ENCODE measurements at places on chromosomes 13 and 19.

GRCh38 chr13:98751367-98751782 is 1.1 kb downstream of the SLC15A1 start:
- DNase-seq = no peak

- no peak for DNase-seq
Observed at GRCh38 chr19:2270157-2270422, 11.9 kb downstream of the PEAK3 start.

GRCh38 chr19:41420101-41420880 is 6.9 kb downstream of the B3GNT8 start:
- DNase-seq = no peak

DNA sequence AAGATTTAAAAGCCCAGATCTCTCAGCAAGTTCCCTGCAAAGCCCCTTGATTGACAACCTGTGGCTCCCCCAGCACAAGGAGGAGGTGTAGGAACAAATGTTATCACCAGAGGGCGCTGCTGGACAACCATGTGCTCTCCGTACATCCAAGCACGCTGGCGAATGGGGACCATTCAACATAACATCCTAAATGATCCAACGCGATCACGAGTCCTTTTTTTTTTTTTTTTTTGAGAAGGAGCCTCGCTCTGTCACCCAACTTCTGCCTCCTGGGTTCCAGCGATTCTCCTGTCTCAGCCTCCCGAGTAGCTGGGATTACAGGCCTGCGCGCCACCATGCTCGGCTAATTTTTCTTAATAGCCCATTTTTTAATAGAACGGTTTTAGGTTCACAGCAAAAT is 52.0 kb downstream of the NWD1 start:
- peak; percentile 79 for DNase-seq

DNA sequence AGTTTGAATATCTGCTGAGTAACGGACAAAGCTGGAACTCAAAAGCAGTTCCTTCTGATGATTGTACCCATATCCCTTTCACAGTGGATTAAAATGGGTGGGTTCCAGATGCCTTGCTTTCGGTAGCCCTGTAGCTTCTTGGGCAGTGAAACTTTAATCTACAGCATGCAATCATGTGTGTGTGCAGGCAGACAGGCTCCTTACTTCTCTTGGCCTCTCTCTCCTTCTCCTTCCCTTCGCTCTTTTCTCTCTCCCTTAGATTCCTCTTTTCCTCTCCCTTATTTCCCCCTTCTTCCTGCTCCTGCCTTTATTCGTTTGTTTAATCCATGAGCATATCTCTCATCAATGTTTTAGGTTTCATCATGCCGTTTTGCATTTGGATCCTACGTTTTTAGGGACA is 8.1 kb downstream of the DGKH start:
- no peak for DNase-seq
